ENCODE measurements at places on chromosomes 5 and 9.
A peak's percentile ranks its signal among the peaks of the same experiment; 100 is the strongest.

- DNase-seq, result no peak
Measured at GRCh38 chr9:5976674-5977397, 38.6 kb downstream of the RANBP6 start.

GRCh38 chr9:38361473-38361850 is 31.0 kb upstream of the ALDH1B1 start:
- no peak for DNase-seq

DNA sequence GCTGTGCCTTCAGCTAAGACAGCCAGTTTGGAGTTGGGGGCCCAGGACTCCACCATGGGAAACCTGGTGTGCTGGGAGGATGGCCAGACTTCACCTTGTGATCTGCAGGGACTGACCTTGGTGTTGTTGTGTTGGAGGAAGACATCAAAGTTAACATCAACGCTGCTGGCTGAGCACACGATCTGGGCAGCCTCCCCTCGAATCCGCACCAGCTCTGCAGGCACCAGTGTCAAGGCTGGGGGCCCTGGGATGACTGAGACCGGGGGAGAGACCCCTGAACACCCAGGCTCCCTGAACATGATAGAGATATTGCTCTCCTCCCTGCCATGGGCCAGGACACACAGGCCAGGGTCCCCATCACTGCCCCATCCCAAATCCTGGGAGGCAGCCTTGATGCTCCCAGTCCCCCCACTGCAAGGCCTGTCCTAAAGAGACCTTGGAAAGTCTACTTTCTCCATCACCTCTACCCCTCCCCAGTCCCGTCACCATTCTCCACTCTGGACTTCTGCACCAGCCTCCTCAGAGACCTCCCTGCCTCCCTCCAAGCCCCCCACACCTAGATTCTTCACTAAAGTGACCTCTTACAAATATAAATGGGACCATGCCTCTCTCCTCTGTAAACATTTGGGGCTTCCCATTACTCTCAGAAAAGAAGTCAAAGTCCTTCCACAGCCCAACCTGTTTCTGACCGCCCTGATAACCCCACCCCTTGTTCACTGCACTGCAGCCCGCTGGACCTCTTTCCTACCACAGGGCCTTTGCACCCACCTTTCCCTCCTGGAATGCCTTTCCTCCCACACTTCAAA is 8.2 kb downstream of the CSF1R start:
- DNase-seq, result no peak

- no peak for DNase-seq
Measured at GRCh38 chr5:134651531-134651930, 2.9 kb downstream of the SEC24A start.

DNA sequence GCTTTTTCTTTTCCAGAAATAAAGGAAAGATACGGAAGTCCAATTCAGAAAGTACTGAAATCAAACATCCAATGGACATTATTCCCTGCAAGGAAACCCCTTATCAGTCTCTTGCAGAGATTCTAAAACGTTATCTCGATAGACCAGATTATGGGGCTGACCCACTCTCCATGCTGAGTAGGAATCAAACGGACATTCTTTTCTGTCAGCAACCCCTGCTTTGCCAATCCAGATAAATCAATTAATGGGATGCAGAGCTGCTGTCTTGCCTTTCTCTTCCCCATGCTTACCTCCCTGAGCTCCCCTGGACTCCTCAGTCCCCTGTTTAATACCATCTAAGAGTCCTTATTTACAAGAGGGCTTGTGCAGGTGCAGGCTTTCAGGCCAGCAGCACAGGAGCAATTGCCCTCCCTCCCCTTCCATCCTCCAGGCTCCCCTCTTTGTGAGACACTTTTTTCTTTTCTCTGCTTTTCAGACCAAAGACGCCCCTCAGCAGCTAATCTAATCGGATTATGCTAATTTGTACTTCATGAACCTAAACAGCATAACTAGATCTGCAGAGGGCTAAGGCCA is 14.2 kb downstream of the TAL2 start:
- no peak for DNase-seq

GRCh38 chr9:28031521-28032267 is 458.4 kb upstream of the C9orf72 start:
- DNase-seq, result no peak

GRCh38 chr9:86434039-86434726 is 80.0 kb upstream of the TUT7 start:
- peak; percentile 71 for DNase-seq

DNA sequence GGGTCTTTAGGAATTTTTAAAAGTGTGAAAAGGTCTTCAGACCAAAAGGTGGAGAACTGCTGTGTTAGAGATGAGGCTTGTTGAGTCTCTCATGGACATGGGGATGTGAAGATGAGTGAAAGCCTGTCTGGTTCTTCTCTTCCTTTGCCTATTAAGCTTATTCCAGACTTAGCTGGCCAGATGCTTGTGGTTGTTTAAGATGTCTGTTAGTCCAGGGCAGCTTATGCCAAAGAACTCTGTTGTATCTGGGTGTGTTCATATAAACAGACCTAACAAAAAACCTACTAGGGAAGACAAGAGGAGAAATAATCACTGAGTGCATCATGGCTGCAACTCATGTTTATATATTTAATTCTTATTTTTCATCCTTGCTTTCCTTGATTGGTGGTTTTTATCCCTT is 57.5 kb upstream of the NCS1 start:
- no peak for DNase-seq

DNA sequence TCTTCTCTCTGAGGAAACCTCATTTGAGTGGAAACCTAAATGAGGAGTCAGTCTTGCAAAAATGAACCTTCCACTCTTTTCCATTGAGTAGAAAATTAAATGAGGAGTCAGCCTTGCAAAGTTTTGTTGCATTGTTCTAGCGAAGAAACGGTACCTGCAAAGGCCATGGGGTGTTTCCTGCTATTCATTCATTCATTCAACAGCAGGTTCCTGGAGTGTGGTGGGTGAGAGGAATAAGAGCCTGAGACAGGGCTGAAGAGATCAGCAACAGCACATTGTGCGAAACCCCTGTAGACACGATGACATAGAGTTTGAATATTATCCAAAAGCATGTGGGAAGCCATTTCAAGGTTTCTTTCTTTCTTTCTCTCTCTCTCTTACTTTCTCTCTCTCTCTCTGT is 14.6 kb upstream of the SETX start:
- no peak for DNase-seq

DNA sequence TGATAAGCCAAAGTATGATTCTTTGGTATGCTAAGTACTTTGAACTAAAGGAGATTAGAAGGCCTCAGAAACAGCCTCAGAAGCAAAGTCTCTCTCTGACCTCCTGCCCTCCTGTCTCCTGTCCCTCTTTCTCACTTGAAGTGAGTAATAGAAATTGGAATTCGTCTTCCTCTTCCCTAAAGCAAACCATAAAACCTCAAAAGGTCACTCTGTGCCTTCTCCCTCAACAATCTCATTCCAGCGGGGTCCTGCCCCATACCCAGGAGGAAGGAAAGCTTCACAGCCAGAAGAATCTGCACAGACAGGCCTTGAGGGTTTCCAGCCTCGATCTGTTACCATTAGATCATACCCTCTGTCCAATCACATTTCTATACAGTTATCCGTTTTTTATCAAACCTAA is 87.8 kb downstream of the HAPLN1 start:
- DNase-seq, result peak; percentile 10

DNA sequence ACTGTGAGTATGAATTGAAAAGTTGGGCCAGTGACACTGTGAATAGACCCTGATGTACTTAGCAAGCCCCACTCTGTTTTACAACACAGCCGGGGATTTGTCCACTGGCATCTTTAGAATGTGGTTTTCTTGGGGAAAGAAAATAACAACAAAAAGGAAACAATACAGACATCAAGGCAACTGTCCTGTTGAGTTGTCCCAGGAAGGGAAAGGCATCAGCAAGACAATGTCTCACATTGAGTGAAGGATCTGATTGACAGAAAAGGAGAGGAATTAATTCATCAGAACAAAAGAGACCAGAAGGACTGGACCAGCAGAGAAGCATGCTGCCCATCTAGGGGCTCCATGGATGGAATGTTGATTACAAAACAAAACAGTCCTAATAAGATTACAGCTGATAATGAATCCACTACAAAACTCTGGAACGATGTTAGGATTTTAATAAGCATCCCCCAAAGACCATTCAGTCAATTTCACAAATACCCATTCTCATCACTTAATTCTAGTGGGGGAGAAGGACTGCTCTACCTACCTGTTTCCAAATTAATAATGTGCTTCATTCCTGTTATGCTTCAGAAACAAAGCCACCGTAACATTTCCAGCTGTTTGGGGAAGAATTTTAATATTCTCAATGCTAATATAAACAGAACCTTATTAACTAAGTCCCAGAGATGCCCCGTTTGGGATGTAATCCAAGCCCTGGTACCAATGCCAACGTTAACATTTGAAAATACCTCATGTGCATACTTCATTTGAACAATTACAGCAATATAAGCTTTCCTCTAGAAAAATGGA is 298.0 kb downstream of the SPOCK1 start:
- no peak for DNase-seq

DNA sequence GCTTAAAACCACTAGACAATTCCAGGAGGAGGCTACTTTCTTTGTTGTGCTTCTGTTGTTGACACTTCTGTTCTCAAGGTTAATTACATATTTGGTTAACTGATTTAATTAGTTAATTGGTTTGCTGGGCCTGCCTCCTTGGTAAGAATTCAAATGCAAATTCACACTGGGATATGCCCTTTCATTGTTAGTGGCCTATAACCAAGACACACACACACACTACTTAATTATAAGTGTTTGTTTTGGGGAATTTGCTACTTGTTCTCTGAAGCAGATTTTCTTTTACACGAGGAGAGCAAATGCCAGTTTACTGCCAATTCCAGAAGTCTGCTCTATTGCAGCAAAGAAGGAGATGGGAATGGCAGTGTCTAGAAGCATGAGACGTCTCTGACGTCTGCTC is 101.6 kb upstream of the BASP1 start:
- no peak for DNase-seq

DNA sequence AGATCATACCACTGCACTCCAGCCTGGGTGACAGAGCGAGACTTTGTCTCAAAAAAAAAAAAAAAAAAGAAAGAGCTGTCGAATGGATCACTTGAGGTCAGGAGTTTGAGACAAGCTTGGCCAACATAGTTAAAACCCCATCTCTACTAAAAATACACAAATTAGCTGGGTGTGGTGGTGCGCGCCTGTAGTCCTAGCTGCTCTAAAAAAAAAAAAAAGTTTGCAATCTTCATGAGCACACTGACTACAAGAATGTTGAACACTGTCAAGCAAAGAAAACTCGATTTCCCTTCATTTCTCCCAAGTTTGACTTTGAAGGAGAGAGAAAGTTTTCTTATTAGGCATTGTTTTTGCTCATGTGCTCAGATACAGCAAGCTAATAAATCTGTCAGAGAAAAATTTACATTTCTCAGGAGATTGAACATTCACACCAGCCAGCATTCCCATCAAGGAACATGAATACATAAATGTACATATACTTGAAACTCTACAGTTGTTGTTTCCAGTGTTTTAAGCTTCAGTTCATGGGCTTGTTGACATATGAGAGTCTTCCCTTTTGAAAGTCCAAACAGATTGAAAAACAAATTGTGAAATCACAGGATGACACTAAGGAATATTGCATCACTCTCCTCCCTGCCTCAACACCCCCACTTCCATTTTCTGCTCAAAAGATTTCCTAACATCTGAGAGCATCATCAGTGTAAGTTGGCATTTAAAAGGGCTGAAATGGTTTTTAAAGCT is 81.8 kb downstream of the ARRDC3 start:
- peak; percentile 60 for DNase-seq

DNA sequence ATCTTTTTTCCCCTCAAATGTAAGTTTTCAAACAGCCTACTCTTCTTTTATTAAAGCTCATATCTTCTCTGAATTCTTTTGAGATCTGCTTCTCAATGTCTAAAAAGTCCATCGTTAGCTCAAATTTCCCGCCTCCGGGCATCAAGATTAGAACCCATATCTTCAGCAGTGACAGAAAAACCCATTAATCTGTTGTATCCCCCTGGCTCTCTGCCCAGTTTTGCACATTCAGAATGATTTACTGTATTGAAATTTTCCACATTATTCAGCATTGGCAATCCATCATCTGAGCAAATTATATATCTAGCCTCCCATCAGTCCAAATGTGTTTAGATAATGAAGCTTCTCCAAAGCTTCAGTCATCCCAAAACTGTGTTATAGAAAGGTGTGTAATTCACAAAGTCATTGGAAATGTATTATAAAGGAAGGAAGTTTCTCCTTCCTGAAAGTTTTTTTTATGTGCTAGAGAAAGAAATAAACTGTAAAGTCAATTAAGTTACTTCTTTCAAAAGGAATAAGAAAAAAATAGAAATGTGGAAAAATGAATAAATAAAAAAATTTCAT is 849.9 kb downstream of the MAT2B start:
- DNase-seq, result no peak

DNA sequence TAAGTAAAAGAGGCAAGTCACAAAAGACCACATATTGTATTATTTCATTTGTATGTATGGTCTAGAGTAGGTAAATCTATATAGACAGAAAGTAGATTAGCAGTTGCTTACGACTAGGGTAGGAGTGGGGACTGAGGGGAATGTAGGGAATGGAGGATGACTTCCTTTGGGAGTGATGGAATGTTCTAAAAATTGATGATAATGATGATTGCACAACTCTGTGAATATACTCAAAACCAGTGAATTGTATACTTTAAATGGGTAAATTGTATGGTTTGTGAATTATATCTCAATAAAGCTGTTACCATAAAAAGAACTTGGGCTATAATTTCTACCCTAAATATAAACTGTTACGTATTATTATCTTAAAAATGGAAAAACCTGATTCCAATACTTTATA is 35.0 kb downstream of the ADAMTS6 start:
- DNase-seq, result no peak

- DNase-seq, result no peak
Measured at GRCh38 chr5:150487199-150488061, 20.5 kb upstream of the NDST1 start.

DNA sequence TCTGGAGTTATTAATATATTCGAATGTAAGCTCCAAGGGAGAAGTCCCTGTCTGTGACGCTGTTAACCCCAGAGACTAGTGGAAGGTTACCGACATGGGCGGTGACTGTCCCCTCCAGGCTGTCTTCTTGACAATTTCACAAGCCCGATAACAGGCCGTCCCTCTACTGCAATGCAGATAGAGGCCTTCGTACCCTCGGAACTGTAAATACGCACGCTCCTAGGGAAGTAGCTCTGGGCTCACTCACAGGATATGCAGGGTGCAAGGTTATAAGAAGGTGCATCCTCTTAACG is 680 bp upstream of the RFK start:
- peak; percentile 47 for DNase-seq

GRCh38 chr5:142486581-142486980 is 161.8 kb upstream of the SPRY4 start:
- no peak for DNase-seq

DNA sequence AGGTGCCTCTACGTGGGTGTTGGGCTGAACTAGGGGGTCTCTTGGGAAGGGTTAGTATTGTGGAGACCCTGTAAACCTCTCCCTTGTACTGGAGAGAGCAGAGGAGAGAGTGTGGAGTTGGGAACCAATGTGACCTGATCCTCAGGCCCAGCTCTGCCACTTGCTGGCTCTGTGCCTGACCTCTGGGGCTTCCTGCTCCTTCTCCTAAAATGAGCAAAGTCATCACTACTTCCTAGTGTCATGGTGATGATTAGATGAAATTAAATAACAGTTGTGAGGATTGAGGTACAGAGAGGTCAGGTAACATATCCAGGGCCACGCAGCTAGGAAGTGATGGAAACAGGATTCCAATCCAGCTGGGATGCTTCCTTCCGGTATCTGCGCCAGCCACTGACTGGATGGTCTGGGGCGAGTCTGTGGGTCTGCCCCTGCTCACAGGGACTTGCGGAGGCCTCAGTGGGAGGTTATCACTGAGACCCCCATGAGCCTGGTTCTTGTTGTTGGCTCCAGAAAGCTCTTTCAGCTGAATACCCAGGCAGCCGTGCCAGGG is 9.2 kb downstream of the GALNT10 start:
- no peak for DNase-seq

GRCh38 chr5:3954199-3954598 is 358.6 kb downstream of the IRX1 start:
- no peak for DNase-seq

Data from AG08395 (cell line).